ENCODE measurements at places on chromosomes 11 and 22.

DNA sequence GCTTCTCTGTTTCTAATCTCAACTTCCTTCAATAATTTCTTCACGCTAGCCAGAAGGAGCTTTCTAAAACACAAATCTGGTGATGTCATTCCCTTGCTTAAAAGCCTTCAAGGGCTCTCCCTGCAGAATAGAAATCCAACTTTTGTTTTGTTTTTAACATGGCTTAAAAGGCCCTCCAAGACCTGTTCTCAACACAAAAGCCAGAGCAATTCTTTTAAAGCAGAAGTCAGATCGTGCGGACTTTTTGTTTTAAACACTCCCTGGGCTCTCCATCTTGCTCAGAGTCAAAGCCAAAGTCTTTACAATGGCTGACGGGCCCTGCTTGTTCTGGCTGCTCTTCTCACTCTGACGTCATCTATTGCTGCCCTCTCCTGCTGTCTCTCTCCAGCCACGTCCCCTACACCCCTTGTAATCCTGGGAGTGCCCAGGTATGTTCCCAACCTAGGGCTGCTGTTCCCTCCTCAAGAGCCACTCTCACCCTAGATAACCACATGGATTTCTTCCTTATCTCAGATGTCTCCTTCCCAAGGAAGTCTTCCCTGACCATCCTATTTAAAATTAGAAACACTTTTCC is 22.5 kb downstream of the TECTA start:
- no peak for DNase-seq

GRCh38 chr11:92211576-92212167 is 12.9 kb upstream of the FAT3 start:
- no peak for DNase-seq

DNA sequence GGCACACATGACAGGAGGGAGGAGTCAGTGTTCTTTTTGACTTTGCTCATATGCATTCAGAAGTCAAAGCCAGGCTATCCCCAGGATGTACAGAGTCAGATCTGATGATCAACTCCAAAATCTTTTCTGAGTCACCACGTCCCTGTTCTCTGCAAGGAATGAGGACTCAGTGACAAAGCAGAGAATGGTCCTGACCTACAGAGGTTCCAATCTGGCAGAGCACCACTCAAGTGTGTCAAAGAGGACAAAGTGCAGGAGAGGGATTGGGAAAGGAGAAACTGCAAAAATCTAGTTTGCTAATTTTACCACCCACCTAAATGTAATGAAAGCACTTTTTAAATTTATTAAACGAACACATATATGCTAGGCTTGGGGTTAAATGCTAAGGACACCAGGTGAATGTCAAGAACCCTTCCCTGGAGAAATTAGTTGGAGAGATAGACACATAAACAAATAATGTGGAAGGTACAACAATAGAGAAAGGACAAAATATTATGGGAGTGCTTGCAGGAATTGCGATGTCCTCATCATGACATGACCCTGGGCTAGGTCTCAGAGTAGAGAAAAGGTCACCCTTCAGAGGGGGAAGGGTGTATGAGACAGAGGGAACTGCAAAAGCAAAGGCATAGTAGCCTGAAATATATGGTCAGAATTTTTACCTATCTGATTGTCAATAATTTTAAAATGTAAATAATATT is 56.3 kb downstream of the MTNR1B start:
- no peak for DNase-seq

- no peak for DNase-seq
Observed at GRCh38 chr11:132838627-132839026, 693.7 kb downstream of the OPCML start.

- DNase-seq: no peak
Observed at GRCh38 chr11:78815831-78816230, 241.2 kb upstream of the NARS2 start.

GRCh38 chr11:97092823-97093222 is 703.0 kb downstream of the JRKL start:
- DNase-seq: no peak

DNA sequence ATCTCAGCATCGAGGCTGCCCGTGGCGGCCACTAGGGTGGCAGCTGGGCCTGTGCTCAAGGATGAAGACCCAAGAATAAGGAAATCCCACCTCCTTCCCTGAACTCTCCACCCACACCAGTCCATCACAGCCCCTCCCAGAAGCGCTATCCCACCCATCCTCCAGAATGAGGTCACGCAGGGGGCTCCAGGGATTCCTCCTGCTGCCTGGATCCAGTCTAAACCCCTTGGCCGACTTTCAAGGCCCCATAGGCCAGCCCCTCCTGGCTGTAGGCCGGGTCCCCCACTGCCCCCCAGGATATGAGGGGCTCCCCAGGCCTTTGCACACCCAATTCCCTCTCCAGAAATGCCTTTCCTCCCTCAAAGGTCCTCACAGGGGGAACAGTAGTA is 19.0 kb upstream of the SCGB1A1 start:
- DNase-seq: no peak

DNA sequence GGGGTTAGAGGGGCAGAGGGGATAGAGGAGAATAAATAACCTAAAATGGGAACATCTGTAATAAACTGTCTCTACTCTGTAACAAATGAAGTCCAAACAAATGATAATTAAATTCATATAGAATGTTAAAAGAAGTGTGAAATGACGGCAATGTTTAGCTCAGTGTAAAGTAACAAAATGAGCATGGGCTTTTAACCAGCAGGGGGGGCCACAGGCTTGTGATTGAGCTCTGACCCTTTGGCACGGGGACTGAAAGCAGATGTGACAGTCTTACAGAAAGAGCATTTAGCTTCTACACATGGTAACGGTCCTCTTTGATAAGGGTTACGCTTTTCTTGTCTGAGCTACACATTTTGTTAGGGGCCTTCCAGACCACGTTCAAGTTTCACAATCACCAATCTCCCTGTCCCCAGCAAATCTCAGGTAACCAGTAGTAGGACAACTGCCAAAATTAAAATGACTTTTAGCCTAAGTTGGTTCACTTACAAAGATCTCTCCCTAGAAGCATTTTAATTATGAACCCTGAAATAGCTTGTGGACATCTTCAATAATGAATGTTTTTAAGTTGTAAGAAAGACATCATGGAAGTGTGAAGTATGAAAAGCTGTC is 262.5 kb downstream of the DCDC1 start:
- peak; percentile 26 for DNase-seq

DNA sequence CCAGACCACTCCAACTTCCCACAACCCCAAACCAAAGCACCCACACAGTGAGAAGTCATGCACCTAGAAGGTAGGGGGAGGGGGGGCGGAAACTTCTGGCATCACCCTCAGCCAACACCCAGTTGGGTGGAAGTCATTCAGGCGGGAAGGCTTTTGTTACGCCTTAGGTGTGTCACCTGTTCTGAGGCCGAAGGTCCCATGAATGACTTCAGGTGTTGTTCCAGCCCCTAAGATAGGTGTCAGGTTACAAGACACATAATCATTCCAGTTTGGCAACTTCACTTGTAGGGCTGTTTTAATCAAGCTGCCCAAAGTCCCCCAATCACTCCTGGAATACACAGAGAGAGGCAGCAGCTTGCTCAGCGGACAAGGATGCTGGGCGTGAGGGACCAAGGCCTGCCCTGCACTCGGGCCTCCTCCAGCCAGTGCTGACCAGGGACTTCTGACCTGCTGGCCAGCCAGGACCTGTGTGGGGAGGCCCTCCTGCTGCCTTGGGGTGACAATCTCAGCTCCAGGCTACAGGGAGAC is at the start of gene TMPRSS4:
TMPRSS4 (plus strand) TSS at position 325 of the 528 bp plus-strand sequence. CDS start 225 bp downstream, outside the sequence.
- DNase-seq: no peak

DNA sequence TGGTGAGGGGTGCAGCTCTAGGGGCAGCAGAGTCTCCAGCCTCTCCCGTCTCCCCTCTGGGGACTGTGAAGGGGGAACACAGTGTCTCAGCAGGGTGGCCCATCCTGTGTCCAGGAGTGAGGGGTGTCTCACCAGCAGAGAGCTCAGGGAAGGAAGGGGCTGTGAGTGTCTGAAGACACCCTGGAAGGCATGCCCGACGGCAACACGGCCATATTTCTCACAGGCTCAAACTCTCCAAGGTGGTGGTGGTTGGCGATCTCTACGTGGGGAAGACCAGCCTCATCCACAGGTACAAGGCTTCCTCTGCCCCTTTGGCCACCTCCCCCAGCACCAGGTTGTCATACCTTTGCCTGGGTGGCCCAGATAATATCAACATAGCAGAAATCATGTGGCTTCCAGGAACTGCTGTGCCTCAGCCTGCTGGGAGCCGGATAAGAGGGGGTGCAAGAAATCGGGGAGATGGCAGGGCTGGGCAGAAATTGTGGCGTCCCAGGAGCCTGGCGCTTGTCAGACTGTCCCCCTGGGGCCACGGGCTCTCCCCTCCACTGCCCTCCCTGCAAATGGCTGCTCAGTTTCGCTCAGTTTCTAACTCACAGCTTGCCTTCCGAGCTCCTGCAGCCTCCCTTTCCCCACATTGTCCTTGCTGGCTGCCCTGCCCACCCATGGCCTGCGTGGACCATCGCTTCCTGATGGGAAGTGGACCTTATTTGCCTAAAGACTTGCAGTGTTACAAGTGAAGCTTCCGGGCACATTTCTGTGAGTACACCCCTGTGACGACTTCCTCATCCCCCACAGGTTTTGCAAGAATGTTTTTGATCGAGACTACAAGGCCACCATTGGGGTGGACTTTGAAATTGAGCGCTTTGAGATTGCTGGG is 7.2 kb downstream of the RAB36 start:
- no peak for DNase-seq

GRCh38 chr11:34052036-34052607 is 591 bp downstream of the CAPRIN1 start:
- DNase-seq: peak; percentile 89

DNA sequence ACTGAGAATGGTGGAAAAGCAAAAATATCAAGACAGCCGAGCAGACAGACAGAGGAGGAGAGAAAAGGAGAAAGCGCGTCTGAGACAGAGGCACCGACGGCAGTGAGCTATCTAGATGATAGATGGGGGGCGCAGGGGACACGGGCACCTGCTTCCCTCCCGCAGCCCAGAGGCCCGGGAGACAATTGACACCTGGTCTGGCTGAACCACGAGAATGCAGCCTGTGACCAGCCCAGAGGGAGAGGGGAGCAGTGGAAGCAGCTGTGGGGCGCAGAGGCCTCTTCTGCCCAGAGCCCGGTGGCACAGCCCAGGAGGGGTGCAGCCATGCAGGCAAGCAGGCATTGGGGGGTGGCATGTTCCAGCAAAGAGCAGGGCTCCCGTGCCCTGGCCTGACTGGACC is 48.2 kb downstream of the ELFN2 start:
- no peak for DNase-seq

DNA sequence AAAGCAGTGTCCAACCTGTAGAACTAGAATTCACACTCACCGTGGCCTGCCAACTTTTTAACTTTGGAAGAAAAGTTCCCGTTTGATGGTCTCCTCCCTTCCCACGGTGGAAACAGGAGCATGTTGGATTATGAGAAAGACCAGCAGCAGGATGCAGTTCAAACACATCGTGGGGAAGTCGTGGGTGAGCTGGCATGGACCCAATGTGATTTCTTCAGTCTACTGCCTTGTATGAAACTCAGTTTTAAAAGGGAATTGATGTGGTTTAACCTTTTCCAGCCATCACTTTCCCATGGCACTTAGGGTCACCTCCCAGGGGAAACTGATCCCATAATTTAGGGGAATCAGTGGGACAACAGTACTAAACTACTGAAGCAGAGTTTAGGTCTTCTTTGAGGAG is 318.3 kb downstream of the CADM1 start:
- DNase-seq: no peak

DNA sequence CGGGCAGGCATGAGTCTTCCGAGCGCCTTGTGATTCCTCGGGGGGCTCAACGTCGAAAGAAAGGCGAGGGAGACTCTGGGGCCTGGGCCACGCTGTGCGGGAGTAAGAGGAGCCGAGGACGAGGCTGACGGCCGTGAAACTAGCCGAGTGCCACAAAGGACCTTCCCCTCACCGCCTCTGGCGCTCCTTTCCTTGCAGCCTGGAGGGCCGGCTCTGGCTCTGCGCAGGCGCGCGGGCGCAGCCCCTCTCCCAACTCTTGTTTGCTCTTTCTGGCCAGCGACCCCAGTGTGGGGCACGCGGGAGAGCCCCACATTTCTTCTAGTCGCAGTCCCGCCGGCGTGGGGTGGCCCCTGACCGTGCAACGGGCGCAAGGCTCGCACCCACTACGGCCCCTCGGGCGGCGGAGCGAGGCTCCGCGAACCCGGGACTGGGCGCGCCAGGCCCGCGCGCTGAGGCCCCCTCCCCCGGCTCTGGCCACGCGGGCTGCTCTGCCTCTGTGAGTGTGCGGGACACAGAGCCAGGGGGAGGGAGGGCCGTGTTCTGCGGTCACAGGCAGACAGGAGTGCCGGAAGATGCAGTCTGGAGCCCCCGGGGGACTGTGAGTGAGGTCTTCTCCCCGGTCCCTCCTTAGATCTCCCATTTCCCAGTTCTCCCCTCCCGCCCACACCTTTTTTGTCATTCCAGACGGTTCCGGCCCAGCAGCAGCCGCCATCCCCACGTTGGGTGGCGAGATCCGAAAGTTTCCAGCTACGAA is 1.0 kb upstream of the TOB2 start:
- DNase-seq: peak; percentile 38

DNA sequence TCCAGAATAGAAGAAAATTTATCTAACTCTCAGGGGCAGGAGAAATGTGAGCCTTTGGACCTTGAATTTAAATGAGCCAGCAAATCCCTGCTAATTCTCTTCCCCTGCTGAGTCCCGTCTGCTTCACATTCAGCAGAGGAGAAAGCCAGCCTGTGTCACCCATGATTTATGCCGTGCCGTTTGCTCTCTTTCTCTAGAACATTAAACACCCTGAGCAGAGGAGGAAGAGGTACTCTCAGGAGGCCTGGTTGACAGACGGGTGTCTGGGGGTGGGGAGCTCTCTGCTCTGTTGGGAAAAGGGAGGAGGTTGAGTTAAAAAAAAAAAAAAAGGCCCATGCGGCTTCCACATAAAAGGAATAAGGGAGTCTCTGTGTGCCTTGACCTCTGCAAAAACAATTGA is 11.3 kb upstream of the MTMR3 start:
- no peak for DNase-seq

DNA sequence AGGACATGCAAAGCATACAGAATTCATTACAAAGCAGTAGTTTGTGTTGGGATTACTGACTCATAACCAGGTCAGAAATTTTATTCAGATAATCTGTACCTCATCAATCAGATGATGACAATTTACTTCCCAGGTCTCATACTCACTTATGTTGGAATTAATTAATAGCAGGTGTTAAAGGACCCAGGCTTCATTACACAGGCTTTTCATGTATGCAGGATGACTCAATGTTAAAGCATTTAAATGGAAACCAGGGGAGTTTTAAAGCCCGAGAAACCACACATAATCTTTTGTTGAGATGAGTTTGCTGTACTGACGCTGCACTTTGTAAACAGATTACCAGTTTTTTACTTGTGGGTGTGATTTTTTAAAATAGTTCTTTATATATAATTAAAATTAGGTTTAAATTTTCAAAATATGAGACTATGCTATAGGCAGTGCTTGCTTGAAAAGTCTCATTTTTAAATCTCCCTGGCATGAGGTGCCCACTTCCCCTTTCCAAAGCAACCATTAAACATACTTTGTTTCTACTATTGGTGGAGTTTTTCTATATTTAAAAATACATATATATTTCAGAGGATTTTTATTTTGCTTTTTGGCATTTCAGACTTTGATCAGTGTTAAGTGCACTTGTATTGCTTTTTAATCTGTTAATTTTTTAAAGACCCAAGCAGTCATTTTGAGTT is 41.0 kb downstream of the CEP57 start:
- no peak for DNase-seq
